Hematopoietic multipotent progenitor cell treated with erythropoietin and hydrocortisone succinate and interleukin-3 and kit ligand, for 4 days (in vitro differentiated cells): ENCODE measurements at places on chromosomes 2 and 18.

GRCh38 chr2:101622210-101623030, 75.1 kb upstream of the MAP4K4 start:
- no peak for DNase-seq

GRCh38 chr2:134080386-134081089, 173.3 kb upstream of the MGAT5 start:
- DNase-seq = no peak

- DNase-seq = no peak
Measured at GRCh38 chr18:37184209-37184868, 355.4 kb downstream of the KIAA1328 start.

DNA sequence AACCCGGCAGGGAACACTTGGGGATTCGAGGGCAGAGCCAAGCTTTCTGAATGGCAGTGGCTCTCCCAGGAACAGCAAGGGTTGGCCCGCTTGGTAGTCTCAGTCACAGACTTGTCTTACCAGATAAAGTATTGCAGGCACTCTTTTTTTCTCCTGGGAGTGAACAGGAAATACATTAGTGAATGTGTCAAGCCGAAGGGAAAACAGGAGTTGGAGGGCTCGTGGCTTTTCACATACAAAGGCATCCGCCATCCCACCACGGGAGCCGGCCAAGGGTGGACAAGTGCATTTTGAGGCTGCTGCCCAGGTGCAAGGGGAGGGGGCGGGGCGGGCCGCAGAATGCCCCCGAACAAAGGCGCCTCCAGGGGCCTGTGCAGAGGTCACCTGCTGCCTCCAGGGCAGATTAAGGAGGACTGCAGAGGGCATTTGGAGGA, 163.3 kb upstream of the SIX3 start:
- no peak for DNase-seq

GRCh38 chr2:98039085-98039756, 43.5 kb upstream of the TMEM131 start:
- DNase-seq = peak; percentile 57

GRCh38 chr2:127700527-127701192, 637 bp upstream of the SFT2D3 start:
- peak; percentile 52 for DNase-seq

DNA sequence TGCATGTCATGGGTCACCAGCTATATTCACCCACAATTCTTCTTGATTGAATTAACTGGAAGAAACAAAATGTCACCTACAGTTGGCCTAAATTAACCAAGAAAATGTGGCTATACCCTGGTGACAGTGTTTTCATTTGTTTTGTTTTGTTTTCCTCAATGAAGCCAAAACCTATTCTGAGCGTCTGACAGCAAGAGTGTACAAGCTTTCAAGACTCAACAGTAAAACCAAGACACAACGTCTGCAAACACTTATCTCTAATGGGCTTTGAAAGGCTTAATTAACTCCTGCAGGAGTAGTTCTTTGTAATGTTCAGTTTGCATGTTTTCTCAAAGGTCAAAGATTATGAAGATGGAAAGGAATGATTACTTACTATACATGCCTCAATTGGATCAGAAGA, 827.6 kb upstream of the KLHL29 start:
- DNase-seq = no peak

GRCh38 chr18:56593906-56594305, 44.5 kb downstream of the TXNL1 start:
- no peak for DNase-seq

DNA sequence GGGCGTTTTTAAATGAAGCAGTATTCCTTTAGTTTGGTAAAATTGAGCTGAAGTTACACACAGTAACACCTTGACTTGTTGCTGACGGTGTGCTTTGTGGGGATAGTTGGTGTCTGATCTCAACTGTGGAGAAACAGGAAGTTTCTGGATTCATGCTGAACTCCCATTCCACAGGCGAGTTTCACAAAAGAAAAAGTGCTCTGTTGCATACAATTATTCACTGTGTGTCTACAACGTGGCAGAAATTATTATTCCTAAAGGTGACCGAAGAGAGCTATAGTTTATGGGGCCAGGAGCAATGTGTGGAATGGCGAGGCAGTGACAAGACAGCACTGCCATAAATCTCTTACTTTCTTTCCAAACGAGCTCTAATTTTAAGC, 463 bp upstream of the CABYR start:
- no peak for DNase-seq

GRCh38 chr18:48542513-48543181, 3.8 kb downstream of the CTIF start:
- no peak for DNase-seq

- DNase-seq = no peak
Measured at GRCh38 chr2:215526341-215526740, 90.5 kb upstream of the FN1 start.

DNA sequence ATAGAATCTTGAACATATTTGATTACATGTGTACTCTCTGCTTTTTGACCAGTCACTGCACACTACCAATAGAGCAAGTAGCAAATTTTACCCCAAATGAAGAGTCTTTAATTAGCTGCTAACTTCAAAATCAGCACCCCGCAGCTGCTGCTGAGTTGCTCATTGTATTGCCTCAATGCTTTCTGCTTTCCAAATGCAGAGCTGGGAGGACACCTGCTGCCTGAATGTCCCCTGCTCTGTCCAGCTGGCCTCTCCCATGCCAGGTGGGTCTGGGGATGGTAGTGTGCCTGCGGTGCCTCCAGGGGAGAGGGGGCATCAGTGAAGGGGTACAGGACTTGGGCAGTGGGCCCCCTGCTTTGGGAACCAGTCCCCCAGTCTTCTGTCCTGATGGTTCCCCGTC, 184.8 kb downstream of the PRKCE start:
- DNase-seq = no peak

- no peak for DNase-seq
Measured at GRCh38 chr18:78090584-78090983, 840.9 kb downstream of the GALR1 start.
